ENCODE measurements at places on chromosomes 3 and 15.

GRCh38 chr15:77566092-77566491, 66.6 kb downstream of the LINGO1 start:
- DNase-seq, result no peak

GRCh38 chr3:39232859-39233258, 40.5 kb upstream of the XIRP1 start:
- no peak for DNase-seq

- peak; percentile 60 for DNase-seq
Observed at GRCh38 chr3:49856181-49857005, at the start of gene TRAIP. TSS of gene TRAIP (minus strand) at chr3:49856564. CDS start at chr3:49856453, 111 bp downstream.

DNA sequence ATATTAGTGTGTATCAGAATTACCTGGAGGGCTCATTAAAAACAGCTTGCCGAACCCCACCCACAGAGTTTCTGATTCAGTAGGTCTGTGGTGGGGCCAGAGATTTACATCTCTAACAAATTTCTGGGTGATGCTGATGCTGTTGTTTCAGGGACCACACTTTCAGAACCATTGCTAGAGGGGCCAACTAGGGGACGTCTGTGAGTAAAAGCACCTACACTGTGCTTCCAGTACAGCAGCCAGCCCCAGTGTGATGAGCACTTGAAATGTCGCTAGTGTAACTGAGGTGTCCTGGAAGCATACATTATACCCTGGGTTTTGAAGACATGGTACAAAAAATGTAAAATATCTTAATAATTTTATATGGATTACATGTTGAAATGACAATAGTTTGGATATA, 33.0 kb downstream of the AGTR1 start:
- no peak for DNase-seq

DNA sequence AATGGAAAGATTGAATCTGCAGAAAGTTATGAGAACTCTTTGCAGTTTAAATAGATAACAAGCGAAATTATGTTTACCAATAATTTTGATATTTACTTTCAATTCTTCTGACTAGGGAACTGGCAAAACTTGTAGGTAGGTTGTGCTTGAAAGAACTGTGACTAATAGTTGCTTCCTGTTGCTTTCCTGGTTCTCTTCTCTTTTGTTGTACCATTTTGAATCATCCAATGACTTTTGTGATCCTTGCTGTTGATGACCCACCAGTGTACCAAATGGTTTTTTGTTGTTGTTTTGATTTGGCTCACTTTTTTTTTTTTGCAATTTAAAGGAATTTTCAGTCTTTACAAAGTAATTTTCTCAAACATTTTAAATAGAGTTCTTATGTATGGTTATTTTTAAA, 64.9 kb upstream of the DCBLD2 start:
- DNase-seq, result no peak

DNA sequence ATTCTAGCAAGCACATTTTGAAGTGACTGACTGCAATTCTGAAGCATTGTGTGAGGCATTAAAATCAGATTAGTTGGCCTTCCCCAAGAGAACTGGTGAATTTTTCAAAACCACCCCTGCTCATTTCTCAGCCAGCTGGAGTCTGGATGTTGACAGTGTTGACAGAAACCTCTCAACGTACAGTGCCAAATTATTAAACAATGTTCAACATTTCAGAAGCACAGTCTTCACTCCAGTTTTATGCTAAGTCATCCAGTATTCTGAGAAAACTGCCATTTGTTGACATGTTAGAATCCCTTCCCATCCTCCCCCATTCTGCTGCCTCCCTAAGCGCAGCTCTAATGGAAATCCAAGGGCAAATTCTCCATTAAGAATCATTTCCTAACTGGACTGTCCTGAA, 369.3 kb upstream of the TRIM42 start:
- no peak for DNase-seq

- DNase-seq, result no peak
Observed at GRCh38 chr15:31086344-31086743, 15.2 kb downstream of the TRPM1 start.

DNA sequence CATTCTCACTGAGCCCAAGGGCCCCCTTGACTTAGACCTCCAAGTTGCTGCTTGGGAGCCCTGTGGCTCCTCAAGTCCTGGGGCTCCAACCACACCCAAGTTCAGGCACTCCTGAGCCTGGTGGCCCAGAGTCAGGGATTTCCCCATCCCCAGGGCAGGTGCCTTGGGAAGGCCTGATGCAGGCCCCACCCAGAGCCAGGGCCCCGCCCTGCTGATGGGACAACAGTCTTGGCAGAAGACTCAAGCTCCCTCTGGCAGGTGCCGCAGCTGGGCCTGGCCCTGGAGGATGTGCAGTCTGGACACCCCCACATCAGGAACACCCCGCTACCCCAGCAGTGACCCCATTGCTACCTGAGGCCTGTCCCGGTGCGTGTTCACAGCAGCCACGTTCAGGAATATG, 17.7 kb upstream of the SHISA5 start:
- DNase-seq, result no peak

GRCh38 chr3:32455609-32456428, 46.8 kb downstream of the CMTM6 start:
- DNase-seq, result no peak

DNA sequence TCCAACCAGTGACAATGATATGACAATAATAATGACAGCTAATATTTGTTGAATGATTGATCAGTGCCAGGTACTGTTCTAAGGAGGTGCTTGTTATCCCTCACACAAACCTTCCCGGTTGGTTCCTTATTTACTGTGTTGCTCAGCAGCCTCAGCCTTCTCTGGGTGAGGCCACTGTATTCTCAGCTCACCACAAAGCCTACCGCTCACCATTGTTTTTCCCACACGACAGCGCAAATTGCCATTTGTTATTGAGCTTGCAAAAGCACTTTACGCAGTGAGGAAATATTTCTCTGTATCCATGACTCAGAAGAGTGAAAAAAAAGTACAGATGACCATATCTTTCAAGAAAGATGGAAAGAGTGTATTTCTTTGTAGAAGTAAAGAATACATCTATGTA, 49.5 kb upstream of the PDZRN3 start:
- DNase-seq, result no peak

- DNase-seq, result no peak
Observed at GRCh38 chr15:69720536-69720935, 267.9 kb downstream of the RPLP1 start.

GRCh38 chr3:134437211-134437752, 48.5 kb downstream of the ANAPC13 start:
- no peak for DNase-seq

DNA sequence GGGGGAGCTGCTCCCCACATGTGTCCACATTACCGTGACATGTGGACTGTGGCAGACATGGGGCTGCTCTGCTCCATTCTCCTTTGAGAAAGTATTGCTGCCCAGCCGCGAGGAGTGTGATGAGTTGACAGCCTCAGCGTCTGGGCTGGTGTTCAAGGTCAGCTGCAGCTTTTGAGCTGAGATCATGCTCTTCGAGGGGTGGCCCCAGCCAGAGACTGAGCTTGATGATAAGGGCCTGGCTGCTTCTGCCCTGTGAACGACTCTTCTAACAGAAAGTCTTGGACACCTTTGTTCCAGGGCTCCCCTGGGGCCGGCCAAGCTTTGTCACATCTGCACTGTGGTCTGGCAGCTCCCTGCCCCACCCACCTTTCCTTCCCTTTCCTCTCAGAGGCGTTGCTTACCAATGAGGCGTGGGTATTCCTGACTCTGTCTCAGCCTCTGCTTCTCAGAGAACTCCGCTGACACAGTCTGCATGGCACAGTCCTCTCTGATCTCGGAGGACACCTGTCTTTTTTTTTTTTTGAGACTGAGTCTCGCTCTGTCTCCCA, 86.6 kb downstream of the CHRD start:
- DNase-seq, result no peak
